ENCODE measurements at places on chromosomes 7 and 10.

DNA sequence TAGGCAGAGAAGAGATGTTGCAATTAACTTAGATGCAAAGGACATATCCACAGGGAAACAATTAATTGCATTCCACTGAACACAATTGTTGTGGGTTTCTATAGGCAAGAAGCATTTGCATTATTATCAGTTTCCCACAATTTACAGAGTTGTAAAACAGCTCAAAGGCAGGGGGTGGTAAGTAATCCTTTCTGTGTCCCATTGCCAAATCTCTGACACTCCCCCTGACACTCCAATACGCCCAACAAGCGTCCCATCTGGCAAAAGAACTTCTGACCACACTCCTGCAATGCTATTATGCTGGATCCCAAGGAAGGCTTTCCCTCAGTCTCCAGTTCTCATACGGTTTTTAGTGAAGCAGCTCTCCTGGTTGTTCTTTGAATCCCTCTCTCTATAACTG, 179.8 kb downstream of the CXCL12 start:
- DNase-seq, result no peak

- no peak for DNase-seq
These were observed 93.4 kb downstream of the FAM107B start for GRCh38 chr10:14681305-14681704.

DNA sequence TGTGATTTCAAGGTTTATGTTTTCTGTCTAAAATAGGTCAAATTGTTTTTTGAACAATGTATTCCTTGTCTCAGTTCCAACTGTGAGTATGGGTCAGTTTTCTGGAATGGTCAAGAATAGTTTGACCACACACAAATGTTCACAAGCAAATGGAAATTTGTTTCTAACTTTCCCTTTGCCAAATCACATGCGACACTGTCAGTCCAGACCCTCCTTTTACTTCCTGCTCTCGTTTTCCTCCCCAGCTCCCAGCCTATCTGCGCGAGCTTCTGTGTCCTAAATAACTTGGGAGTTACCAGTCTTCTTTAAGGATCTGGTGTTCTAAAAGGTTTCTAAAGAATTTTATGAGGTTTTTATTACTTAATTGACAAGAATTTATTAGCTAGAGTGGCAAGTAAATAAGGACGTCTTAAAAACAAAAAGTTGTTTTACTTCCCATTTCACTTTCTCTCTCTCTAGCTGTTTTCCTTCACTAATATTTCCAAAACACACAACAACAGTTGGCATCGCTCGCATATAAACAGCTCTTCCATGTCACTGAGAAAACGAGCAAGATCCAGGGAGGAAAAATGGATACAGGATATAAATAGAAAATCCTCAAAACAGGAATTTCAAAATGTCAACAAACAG, 266.1 kb upstream of the KLF6 start:
- peak; percentile 29 for DNase-seq

GRCh38 chr7:149776289-149776688, 2.9 kb upstream of the ZNF467 start:
- DNase-seq, result peak; percentile 27

- no peak for DNase-seq
These were observed 22.1 kb downstream of the KLLN start for GRCh38 chr10:87841186-87841585.

GRCh38 chr7:151886783-151887182, 9.9 kb upstream of the PRKAG2 start:
- no peak for DNase-seq

GRCh38 chr7:120160166-120160565, 112.8 kb upstream of the KCND2 start:
- DNase-seq, result no peak

GRCh38 chr10:79350407-79351154, 3.3 kb downstream of the PPIF start:
- DNase-seq, result no peak

DNA sequence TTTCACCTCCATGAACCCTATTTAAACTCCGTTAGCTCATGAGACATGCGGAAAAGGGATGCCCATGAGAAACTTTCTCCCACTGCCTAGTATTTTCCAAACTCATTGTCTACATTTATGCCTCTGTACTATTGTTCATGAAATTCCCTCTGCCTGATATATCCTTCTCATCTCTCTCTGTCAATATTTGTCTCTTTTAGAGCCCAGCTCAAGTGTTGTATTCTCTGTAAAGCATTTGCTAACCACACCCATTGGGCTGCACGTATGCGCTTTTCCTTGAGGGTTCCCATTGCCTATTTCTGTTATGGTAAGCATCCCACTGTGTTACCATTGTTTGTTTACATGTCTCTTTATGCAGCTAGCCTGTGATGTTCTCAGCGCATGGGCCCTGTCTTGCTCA, 211.4 kb downstream of the MDFIC start:
- no peak for DNase-seq

GRCh38 chr10:101602761-101603398, 14.8 kb downstream of the DPCD start:
- peak; percentile 54 for DNase-seq

DNA sequence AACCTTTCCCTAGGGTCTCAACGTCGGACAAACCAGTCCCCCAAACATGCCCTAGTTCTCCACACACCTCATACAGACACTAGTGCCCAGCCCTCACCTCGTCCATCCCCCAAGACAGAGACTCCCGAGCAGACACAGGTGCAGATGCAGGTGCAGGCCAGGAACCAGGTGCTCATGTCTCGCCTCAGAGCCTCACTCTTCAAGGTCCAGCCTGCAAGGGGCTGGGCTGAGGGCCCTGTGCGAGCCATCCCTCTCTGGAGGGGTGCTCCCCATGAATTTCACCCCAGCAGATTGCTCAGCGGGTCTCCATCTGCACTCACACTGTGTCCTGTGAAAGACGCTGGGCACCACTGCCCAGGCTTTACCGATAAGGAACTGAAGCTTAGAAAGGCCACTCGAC, 36.9 kb upstream of the TUBB8 start:
- no peak for DNase-seq

- DNase-seq, result no peak
These were observed 307.8 kb downstream of the PTPRN2 start for GRCh38 chr7:158279539-158280447.

DNA sequence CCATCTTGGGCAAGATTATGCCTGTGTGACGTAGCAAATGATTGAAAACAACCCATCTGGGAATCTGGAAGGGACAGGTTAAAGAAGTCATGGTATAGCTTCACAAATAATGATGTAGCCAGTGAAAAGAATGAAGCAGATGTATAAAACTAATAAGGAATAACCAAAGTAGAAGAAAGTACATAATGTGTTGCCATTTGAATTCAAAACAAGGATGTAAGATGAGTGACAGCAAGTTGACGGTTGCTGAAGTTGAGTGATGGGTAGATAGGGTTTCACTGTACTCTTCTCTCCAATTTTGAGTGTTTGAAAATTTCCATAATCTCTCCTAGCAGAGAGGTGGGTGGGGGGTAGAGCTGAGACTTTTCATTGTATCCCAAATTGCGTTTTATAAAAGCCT, 133.6 kb downstream of the FANK1 start:
- DNase-seq, result no peak

- DNase-seq, result no peak
These were observed 210.5 kb downstream of the ARHGAP21 start for GRCh38 chr10:24513155-24513554.

GRCh38 chr10:103758294-103758681, 97.1 kb downstream of the SH3PXD2A start:
- no peak for DNase-seq

DNA sequence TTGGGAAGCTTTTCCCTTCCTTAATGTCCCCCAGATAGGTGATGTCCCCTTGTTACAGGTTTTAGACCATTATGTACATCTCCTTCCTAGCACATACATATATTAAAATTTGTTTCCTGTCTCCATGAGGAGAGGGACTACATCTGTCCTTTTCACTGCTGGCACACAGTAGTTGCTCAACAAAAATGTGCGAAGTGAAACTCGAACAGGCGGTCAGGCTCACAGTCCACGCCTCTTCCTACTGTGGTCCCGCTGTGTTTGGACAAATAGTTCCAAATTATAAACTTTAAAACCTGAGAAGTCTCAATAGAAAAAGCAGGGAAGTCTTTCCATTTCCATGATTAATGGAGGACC, 1.2 kb upstream of the HHEX start:
- peak; percentile 56 for DNase-seq

DNA sequence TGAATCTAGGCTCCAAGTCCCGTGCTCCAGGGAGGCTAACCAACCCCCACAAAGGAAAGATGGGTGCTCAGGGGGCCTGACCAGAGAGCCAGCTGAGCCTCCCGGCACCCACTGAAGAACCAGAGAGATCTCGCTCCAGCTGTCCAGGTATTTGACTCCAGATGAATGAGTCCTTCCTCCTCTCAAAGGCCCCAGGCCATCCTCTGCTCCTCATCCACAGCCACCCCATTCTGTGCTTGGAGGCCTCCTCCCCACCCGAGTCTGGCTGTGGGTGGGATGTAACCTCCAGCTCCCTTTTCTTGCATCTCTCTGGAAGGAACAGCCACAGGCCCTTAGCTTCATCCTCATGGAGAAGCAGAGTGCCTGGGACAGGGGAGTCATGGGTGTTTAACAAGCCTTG, 44.6 kb downstream of the VSTM4 start:
- DNase-seq, result no peak

DNA sequence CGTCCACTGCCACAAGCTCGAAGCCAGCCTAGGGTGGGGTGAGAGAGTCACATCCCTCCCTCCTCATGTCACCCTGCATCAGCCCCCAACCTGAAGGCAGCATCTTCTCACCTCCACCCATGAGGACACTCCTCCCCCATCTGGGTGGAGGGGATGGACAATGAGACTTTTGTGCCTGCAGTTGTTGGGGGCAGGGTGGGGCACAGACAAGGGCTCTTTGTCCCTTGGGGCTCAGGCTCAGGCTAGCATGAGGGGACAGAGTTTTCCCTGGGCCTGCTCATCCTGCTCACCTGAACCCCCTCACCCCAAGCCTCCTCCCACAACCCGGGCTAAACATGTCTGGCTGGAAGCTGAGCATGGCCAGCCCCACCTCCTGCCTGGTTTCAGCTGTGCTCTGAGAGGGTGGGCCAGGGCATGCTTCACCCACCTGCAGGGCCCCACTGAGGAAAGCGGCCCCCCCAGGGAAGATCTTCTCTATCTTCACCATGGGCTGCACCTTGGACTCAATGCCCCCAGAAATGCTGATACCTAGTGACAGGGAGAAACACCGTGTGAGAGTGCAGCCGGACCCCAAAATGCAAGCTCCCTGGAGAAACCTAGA, 9.3 kb downstream of the LZTS2 start:
- no peak for DNase-seq

GRCh38 chr10:17453373-17454091, 863 bp downstream of the ST8SIA6 start:
- no peak for DNase-seq

- DNase-seq, result peak; percentile 66
These were observed 18.0 kb downstream of the RNLS start for GRCh38 chr10:88565072-88565471.

- DNase-seq, result no peak
These were observed 846 bp upstream of the CALML5 start for GRCh38 chr10:5500162-5500670.

DNA sequence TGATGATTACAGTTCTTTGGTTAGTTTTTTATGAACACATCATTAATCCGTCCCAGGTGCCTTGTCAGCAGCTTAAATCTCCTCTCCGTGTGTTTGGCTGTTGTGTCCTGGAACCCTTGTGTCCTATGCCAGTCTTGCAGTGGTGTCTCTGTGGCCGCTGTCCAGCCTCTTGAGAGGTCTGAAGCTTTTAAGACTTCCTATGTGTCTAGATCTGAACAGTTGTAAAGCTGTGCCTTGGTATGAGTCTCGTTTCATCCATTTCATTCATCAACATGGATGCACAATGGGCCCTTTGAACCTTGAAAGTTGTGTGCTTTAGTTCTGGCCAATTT, 16.7 kb downstream of the LMTK2 start:
- no peak for DNase-seq

DNA sequence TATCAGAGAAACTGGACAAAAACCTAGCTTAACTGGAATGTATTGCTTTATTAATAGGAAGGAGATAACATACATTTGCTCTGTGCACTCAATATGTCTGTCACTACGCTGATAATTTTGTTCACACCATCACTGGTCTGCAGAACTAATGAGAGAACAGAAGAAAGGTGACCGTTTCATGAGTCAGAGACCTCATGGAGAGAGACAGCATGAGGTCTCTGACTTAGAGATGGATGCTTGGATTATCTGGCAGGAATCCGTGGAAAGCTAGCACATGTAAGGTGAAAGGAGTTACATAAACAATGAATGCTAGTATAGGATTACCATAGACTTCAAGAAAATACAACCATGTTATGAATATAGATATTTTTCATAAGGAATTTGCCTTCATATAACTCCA, 947.3 kb downstream of the IPMK start:
- no peak for DNase-seq

DNA sequence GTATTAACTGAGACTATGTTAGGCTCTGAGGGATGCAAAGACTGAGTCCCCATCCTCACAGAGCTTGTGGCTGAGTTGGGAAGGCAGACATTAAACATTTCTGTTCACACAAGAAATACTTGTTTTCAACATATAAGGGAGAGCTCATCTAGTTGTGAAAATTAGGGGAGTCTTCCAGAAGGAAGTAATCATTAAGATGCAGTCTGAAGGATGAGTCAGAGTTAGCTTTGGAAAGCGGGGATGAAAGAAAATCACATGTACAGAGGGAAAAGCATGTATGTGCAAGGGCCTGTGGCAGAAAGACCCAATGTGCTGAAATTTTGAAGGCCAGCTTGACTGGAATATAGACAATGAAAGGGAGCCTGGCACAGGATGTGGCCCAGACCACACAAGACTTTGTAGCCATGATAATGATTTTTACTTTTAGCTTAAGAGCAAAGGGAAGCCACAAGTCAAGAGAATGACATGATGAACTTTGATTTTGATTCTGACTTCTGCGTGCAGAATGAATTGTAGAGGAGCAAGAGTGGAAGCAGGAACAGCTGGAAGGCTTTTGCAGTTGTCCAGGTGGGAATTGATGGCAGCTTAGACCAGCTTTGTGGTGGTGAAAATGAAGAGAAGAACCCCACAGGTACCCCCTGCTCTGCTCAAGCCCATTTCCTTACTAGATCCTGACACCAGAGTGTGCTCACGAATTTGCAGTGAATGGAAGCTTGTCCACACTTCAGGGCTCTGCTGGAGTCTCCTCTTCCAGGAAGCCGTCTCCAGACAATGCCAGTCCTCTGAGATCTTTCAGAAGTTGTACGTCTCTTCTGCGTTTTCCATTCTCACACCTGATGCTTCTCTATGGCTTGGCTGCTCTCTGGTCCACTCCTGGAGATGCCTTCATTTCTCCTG, 115.6 kb downstream of the ATXN7L1 start:
- DNase-seq, result no peak

- DNase-seq, result no peak
These were observed 24.4 kb upstream of the ZMIZ2 start for GRCh38 chr7:44724276-44724675.

GRCh38 chr10:18418541-18419215, 232.7 kb downstream of the NSUN6 start:
- DNase-seq, result peak; percentile 60

GRCh38 chr7:111223802-111224253, 132.9 kb downstream of the LRRN3 start:
- DNase-seq, result no peak

- DNase-seq, result no peak
These were observed 201.3 kb downstream of the REEP3 start for GRCh38 chr10:63722537-63722936.
